Anterior cingulate cortex (tissue), 58 donors: ENCODE measurements at places on chromosomes 7 and 10.

GRCh38 chr7:36894190-36894589, 169.9 kb upstream of the AOAH start:
- DNase-seq: no peak

DNA sequence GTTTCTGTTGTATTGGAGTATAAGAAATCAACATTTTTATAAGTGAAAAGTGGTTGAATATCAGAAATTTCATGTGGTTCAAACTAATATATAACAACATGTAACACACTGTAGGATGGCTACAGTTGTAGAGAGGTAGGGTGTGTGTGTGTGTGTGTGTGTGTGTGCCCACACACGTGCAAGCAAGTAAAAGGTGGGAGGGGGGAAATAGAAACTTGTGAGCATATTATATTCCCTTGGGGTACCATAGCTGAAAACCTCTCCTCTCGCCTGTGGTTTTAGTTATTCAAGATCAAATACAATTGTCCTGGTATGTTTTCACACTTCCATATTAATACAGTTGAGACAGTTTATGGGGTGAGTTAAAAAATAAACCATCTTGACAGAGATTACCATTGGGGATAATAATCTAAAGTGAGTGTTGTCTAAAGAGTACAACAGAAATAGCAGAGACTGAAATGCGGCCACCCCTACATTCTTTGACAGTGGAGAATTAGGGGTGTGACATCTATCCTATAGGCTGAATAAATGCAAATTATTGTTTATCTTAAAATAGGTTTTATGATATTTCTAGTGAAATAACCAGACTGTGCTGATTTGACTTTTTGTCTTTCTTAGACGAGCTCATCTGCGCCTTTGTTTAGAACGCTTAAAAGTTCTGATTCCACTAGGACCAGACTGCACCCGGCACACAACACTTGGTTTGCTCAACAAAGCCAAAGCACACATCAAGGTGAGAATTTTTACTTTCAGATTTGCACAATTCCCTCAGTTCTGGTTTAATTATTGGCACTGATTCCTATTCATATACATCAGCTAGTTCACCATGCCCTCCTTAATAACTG, 25.9 kb downstream of the SMNDC1 start:
- no peak for DNase-seq

- peak; percentile 37 for DNase-seq
These were observed 95.5 kb downstream of the MAP3K8 start for GRCh38 chr10:30529373-30529998.

DNA sequence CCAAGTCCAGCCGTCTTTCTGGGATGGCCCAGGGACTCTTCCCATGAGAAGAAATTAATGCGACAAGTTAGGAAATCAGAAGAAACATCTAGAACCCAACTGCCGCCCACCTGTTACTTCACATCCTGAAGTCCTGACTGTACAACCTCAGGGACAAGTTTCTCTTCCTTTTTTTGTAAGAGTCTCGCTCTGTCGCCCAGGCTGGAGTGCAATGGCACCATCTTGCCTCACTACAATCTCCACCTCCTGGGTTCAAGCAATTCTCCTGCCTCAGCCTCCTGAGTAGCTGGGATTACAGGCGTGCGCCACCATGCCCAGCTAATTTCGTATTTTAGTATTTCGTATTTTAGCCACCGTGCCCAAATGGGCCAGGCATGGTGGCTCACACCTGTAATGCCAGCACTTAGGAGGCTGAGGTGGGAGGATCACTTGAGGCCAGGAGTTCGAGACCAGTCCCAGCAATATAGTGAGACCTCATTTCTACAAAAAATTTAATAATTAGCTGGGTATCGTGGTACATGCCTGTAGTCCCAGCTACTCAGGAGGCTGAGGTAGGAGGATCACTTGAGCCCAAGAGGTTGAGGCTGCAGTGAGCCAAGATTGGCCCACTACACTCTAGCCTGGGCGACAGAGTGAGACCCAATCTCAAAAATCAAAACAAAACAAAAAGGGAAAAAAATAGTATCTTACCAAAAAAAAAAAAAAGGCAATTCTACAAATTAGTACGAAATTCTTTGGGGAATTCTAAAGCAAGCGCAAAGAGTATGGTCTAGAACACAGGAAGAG, 20.8 kb downstream of the LAT2 start:
- DNase-seq: no peak

- no peak for DNase-seq
These were observed 24.6 kb downstream of the WIPI2 start for GRCh38 chr7:5214641-5215040.

- no peak for DNase-seq
These were observed 58.0 kb downstream of the AHCYL2 start for GRCh38 chr7:129282865-129283264.

DNA sequence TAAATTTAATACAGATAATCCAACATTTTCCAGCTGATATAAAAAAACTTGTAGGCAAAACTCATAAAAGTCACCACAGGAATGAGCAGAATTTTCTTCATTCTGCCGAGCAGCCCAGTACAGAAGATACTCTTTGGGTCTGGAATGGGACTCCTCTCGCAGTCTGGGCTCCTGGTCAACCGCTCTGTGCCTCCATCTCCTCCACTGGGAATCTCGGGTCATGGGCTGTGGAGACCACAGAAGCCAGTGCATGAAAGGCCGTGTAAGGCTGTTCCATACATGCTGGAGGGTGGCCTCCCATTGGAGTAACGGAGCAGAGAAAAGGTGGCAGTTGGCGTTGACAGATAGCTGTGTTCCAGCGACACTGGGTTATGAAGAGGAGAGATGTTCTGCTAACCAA, 616.4 kb upstream of the MGMT start:
- DNase-seq: no peak

DNA sequence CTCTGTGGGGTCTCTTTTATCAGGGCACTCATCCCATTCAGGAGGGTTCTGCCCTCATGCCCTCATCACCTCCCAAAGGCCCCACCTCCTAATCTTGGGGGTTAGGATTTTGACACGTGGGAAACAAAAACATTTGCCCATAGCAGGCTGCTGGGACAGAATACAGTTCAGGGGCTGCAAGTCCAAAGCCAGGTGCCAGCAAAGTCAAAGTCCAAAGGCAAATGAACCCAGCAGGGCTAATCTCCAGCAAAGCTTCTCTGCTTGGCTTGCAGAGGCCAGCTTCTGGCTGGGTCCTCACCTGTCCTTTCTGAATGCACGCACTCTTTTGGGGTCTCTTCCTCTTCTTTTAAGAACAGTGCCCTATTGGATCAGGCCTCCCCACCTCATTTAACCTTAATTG, 359.9 kb downstream of the DPP6 start:
- DNase-seq: no peak

DNA sequence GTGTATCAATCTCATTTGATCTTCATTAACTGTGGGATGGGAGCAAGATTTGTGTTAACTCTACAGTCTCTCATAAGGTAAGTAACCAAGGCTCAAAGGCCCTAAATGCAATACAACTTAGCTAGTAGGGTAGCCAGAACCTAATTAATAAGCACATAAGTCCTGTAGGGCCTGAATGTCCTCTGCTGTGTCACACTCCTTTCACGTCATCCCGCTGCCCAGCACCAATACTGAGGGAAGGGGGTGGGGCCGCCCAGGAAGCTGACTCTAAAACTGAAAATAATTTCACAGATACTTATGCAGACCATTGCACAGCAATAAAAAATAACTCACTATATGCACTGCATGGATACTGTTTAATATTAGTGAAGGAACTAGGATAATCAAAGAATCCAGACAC, 13.7 kb downstream of the CCDC6 start:
- DNase-seq: no peak

DNA sequence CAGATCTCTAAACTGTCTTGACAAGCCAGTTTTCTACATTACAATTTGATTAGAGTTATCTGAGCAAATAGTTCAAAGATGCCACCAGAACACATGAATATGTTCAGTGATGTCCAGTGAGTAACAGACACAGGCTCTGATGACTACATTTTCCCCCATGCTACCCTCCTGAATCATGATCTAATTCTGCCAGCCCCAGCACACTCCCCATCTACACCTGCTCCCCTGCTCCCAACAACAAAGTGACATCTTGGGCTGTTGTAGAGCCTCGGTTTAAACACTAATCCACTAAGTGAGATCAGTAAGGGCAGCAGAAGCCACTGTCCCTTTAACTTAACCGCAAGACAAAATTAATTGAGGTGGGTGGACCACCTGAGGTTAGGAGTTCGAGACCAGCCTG, 104.6 kb downstream of the PROSER2 start:
- DNase-seq: no peak

GRCh38 chr7:87886875-87887274, 10.6 kb downstream of the DBF4 start:
- DNase-seq: no peak

- DNase-seq: no peak
These were observed 45.2 kb upstream of the MSMB start for GRCh38 chr10:46091080-46091827.

- DNase-seq: no peak
These were observed 407.3 kb upstream of the ADARB2 start for GRCh38 chr10:2144584-2144983.

GRCh38 chr7:2314209-2314955, at the start of gene SNX8:
Gene SNX8, minus strand, starts transcription at chr7:2314441. Its CDS starts 20 bp downstream, at chr7:2314421.
- peak; percentile 84 for DNase-seq

DNA sequence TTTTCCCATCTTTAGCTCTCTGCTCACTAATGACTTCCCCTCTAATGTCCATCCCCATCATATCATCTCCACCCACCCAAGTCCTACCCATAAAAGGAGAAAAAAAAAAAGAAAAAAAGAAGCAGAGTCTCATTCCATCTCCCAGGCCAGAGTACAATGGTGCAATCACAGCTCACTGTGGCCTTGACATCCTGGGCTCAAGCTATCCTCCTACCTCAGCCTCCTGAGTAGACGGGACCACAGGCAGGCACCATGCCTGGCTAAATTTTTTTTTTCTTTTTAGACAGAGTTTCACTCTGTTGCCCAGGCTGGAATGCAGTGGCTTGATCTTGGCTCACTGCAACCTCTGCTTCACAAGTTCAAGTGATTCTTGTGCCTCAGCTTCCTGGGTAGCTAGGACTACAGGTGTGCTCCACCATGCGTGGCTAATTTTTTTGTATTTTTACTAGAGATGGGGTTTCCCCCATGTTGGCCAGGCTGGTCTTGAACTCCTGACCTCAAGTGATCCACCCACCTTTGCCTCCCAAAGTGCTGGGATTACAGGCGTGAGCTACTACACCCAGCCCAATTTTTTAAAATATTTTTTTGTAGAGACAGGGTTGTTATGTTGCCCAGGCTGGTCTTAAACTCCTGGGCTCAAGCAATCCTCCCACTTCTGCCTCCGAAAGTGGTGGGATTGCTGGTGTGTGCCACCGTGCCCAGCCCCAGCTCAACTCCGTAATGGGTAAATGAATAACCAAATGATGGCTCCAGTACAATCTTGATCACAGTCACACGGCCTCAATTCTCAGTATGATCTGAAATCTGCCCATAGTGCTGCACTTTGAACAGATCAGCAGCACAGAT, 24.6 kb upstream of the SGMS1 start:
- no peak for DNase-seq

- DNase-seq: no peak
These were observed 419.8 kb downstream of the ANKRD7 start for GRCh38 chr7:118644346-118644745.
